ENCODE measurements at places on chromosomes 1 and 21.

DNA sequence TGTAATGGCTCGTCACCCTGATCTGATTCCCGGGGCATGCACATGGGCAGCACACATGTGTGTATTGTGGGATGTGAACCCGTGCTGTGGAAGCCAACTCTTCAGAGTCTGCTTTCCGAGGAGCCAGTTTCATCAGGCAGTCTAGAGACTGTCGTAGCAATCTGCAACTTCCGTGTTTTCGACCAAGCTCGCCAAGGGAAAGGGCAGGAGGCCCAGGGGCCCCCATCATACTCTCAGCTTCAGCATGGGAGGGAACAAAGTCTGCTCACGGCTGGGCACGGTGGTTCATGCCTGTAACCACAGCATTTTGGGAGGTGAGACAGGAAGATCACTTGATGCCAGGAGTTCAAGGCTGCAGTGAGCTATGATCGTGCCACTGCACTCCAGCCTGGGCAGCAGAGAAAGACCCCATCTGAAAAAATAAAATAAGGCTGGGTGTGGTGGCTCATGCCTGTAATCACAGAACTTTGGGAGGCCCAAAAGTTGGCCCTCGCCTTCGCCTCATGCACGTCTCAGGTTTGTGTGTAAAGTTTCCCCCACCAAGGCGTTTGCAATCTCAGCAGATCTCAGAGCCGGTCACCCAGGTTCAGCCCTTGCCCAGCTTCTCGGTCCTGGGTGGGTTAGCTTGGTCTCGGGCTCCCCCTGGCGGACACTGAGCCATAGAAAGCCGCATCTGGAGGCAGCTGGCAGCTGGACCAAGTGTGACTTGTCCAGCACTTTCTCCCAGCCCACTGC lies 48.5 kb upstream of the SLC25A33 start:
- DNase-seq, result peak; percentile 85

- DNase-seq, result no peak
Observed at GRCh38 chr1:193539731-193540459, 353.5 kb upstream of the B3GALT2 start.

DNA sequence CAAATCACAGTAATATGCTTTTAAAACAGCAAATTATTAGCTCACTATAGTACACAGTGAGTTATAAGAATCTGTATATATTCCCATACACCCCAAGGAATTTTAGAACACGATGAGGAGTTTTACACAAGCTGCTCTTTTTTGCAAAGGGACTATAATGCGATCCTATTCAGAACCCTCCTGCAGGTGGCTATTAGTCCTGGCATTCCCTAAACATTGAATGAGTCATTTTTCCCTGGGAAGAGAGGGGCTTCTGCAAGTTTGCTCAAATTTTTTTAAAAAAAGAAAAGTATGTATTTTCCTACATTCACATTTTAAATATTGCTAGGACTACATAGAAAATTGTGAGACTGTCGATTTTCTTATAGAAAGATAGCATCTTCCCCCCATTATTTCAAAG lies 106.3 kb downstream of the COL11A1 start:
- DNase-seq, result peak; percentile 1

- no peak for DNase-seq
Observed at GRCh38 chr1:119341372-119341947, 27.1 kb upstream of the HAO2 start.

GRCh38 chr1:100506217-100506616 lies 31.7 kb upstream of the GPR88 start:
- peak; percentile 16 for DNase-seq

DNA sequence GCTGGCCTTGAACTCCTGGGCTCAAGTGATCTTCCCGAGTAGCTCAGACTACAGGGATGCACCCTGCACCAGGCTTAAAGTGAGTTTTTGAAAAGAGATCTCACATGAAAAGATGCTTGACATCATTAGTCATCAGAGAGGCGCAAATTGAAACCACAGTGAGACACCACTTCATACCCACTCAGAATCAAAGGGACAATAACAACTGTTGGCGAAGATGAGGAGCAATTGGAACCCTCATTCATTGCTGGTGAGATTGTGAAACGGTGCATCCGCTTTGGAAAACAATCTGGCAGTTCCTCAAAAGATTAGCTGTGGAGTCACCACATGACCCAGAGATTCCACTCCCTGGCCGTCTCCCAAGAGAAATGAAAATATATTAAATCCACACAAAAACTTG lies 122.3 kb downstream of the PGBD5 start:
- peak; percentile 95 for DNase-seq

DNA sequence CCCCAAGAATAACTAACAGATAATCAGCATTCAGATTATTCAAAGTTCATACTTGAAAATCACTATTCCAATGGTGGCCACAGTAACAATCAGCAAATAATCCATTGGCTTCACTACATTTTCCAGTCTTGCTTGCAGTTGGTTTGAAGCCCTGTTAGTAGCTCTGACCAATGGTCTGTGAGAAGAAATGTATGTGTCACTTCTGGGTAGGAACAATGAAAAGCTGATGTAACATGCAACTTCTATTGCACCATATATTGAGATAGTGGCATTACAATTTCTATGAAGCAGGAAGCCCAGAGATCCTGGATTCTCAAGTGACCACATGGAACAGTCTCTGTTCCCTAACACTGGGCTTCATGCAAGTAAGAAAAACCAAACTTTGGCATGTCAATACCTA lies 250.9 kb upstream of the DAB1 start:
- no peak for DNase-seq

GRCh38 chr1:180119837-180120236 lies 34.8 kb upstream of the QSOX1 start:
- no peak for DNase-seq

GRCh38 chr1:156414461-156415064 lies 45.6 kb downstream of the RHBG start:
- peak; percentile 9 for DNase-seq

GRCh38 chr1:54124472-54124871 lies 28.3 kb downstream of the CDCP2 start:
- DNase-seq, result no peak

GRCh38 chr1:6012529-6013318 lies 20.5 kb upstream of the NPHP4 start:
- DNase-seq, result no peak

GRCh38 chr1:231527586-231528171 lies 790 bp upstream of the TSNAX start:
- peak; percentile 5 for DNase-seq

DNA sequence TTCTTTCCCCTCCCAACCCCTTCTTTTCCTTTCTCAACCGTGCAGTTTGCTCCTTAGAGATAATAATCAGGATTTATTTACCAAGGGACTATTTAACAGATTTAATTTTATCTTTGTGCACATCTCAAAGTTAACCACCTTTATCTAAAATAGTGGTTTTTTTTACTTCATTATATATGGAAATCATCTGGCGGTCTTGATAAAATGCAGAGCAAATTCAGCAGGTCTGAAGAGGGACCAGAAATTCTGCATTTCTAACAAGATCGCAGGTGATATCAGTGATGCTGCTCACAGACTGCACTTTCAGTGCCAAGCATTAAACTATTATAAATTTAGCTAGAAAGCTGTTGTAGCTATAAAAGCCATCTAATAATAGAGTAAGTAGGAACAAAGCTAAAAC lies 83.4 kb upstream of the NEGR1 start:
- DNase-seq, result no peak

DNA sequence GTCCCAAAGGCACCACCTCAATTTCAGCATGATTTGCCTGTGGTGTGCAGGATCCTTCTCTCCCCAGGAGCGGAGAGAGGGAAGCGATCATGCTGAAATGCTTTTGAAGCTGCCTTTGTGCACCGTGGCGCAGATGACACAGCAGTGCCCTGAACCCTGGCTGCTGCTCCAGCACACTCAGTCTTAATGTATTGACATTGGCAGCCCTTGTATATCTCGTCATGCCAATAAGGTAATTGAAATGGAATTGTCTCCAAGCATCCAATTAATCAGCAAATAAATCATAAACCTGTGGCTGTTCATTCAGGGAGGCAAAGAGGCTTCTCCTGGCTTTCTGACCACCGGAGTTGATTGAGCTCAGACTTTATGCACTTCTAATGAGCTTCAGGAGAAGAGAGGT lies 139.8 kb downstream of the KAZN start:
- DNase-seq, result no peak

DNA sequence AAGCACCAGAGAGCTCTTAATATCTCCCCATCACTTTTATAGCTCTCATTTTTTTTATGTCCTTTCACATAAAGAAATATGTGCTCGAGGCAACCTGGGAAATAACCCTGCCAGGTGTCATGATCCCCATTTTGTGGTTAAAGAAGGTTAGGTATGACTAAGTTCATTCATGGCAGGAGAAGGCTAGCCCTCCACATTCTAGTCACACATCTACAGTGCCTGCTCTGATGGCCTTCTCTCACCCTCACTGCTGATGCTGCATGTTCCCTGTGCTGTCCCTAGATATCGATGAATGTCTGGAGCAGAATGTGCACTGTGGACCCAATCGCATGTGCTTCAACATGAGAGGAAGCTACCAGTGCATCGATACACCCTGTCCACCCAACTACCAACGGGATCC lies 187.5 kb downstream of the TPR start:
- no peak for DNase-seq

DNA sequence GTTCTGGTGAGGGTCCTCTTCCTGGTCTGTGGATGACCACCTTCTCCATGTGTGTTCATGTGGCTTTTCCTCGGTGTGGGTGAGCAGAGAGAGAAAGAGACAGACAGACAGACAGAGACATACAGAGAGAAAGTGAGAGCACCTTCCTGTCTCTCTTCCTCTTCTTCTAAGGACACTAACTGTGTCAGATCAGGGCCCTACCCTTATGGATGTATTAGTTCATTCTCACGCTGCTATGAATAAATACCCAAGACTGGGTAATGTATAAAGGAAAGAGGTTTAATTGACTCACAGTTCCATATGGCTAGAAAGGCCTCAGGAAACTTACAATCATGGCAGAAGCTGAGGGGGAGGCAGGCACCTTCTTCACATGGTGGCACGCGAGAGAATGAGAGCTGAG lies 131.5 kb upstream of the ZNF648 start:
- no peak for DNase-seq

DNA sequence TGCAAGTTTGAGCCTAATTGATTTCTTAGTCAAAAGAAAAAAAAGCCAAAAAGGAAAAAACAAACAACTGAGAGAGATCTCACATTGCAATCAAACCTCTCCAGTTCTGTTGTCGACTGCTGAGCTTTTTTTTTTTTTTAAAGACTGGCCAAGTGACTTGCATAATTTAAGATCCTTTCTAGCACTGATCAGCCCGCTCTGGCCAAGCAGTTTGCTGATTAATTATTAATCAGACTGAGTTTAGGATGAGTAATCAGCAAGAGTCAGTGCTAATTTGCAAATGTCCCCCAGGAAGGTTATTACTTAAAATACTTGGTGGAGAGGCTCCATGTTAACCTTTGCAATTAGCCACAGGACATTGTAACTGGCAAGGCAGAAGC lies 39.3 kb downstream of the HMGB4 start:
- no peak for DNase-seq

DNA sequence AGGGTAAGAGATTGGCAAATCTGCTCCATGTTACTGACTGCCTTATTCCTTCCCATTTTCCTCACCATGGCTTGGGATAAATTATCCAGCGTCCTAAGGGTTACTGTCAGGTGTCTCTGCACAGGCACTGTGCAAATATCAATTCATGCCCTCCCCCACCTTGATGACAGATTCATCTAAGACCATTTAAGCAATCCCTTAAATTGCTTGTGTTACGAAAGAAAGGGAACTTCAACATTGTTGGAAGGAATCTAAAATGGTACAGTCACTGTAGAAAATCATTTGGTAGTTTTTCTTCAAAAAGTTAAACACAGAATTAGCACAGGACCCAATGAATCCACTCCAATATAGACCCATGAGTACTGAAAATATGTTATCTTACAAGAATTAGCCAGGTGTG lies 17.6 kb upstream of the MTARC2 start:
- no peak for DNase-seq

DNA sequence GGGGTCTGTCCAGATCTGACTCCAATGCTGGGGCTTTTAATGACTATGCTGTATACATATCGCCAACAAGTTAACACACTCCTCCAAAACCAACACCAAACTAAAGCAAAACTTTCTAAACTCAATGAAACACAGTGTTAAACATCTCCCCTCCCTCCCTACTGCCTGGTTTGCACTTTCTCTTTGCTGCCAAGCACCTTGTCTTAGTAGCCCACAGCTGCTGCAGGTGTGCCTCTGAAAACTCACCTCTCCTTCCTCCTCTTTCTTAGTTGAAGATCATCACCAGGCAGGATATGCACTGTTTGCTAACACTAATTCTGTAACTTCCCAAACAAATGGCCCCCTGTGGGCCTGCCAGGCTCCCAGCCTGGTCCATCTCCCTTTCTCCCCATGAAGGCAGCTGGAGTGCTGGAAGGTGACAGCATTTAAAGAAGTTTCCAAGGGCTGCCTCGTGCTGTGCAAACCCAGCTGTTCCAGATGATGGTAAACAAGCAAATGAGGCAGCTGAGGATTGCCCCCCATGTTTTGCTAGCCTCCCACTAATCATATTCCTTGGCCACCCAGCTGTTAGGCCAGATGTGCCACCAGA lies 213.7 kb downstream of the ASTN1 start:
- no peak for DNase-seq

DNA sequence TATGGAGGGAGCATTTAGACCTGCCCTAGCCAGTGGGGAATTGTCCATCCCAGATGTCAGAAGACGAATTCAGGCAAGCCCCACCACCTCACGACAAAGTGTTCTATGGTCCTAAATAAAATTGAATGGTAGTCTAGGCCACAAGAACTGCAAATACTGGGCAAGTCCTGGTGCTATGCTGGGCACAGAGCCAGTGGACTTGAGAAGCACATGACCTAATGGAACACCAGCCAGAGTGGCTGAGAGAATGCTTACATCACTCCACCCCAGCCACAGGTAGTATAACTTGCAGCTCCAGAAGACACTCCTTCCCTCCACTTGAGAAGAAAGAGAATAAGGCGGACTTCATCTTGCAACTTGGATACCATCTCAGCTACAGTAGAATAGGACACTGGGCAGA lies 567.3 kb upstream of the CXADR start:
- no peak for DNase-seq

GRCh38 chr1:192491804-192492554 lies 83.6 kb upstream of the RGS1 start:
- DNase-seq, result no peak
